ENCODE measurements at places on chromosomes 2 and 18.

GRCh38 chr18:23716516-23716915 lies 27.3 kb downstream of the LAMA3 start:
- no peak for DNase-seq

GRCh38 chr2:120703330-120703994 lies 32.2 kb upstream of the GLI2 start:
- DNase-seq, result no peak

DNA sequence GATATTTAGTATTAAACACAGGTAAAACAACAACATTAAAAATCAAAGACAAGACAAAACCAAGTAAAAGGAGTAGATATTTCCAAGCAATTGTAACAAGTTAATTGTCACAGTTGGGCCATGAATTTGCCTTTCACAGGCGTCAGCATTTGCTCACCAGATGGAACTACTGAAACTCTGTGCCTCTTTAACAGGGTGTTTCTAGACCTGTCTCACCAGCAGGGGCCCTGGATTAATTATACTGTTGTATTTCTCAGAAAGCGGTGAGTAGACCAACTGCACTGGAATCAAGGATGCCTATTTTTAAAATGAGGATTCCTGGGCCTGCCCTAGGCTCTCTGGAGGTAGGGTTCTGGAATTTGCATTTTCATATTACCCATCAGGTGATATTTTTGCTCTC lies 92.6 kb downstream of the UPP2 start:
- DNase-seq, result no peak

DNA sequence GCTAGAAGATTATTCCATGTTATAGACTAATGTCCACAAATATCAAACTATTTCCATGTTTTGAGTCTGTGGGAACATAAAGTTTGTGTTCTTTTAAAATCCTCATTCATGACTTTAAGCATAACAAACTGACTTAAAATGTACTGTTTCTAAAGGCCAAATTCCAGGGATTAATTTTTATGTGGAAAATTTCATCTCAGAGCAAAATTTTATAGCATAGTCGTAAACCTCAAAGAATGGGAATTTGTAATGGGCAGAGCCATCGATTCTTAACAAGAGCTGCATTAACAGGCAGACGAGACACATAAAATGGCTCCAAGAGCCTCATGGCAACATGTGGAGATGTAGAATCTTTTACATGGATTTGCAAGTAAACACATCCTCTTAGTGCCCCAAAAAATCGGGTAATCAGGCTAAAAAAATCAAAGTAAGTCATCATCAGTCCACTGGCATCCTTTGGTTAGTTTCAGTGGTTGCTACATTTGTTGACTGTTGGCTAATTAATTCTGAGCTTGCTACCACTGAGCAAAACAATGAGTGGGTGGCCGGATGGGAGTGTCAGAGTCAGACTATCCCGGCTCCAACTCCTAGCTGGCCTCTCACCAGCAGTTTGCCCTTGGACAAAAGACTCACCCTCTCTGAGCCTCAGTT lies 119.6 kb downstream of the FAM210A start:
- DNase-seq, result no peak

GRCh38 chr2:11446733-11447248 lies 19.2 kb downstream of the E2F6 start:
- DNase-seq, result peak; percentile 30

- no peak for DNase-seq
These were observed 19.9 kb upstream of the TMEM131 start for GRCh38 chr2:98015671-98016070.

- no peak for DNase-seq
These were observed 4.0 kb downstream of the EMX1 start for GRCh38 chr2:72921088-72921851.

DNA sequence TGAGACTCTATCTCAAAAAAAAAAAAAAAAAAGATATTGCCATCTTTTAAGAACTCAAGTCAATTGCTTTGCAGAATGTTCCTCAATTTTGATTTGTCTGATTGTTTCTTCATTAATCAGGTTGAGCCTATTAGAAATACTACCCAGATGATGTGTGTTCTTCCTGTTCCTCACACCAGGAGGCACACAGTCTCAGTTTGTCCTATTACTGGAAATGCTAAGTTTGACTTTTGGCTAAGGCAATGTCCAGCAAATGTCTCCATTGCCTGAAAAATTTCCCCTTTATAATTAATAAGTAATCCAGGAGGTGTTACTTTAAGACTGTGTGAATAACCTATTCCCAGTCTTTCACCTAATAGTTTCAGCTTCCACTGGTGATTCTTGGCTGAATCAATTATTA lies 28.4 kb downstream of the BOLA3 start:
- DNase-seq, result no peak

- no peak for DNase-seq
These were observed 85.1 kb upstream of the ATL2 start for GRCh38 chr2:38462121-38462661.

DNA sequence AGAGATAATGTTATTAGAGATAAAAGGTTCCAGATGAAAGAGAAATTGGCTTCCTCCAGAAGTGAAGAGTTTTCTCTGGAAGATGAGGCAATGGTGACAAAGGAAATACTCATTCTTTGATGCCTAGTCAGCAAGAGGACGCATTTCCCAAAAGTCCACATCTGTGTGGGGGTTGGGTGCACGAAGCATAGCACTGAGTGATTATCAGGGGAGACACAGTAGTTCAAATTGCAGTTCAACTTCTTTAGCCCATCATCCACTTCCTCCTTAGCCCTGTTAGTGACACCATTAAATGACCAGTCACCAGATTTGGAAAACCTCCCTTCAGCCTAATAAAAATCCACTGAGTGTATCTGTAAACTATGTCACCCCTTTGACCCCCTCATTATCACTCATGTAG lies 80.9 kb upstream of the PHLPP1 start:
- DNase-seq, result no peak

- no peak for DNase-seq
These were observed 136.0 kb downstream of the CTIF start for GRCh38 chr18:48674758-48675351.

GRCh38 chr18:24488824-24489493 lies 28.5 kb downstream of the HRH4 start:
- DNase-seq, result peak; percentile 21

GRCh38 chr2:25936889-25937545 lies 45.3 kb downstream of the KIF3C start:
- DNase-seq, result no peak

DNA sequence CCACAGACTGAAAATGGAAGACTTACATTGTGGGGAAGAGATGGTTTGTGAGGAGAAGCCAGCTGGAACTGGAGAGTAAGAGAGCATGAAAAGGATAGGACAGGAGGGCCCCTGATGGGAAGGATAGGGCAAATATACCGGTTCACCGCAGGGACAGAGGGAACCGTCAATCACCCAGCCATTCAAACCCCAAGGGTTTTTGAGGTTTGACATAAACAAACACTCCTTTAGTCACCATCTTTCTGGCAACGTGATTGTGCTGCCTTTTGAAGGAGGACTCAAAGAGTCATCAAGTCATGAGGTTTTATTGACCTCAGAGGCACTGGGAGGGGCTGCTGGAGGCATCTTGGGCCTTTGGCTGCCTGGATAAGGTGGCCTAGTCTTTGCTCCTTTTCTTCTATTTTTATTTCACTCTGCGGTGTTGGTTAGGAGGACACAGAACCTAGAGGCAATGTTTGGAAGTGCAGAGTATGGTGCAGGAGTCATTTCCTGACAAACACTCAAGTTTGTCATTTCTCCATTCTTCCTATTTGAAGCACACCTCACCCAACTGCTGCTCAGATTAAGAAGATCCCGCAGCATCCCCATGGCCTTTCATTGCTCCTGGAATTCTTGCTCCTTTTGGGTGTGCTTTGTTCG lies 487.3 kb upstream of the SPRED2 start:
- DNase-seq, result no peak

DNA sequence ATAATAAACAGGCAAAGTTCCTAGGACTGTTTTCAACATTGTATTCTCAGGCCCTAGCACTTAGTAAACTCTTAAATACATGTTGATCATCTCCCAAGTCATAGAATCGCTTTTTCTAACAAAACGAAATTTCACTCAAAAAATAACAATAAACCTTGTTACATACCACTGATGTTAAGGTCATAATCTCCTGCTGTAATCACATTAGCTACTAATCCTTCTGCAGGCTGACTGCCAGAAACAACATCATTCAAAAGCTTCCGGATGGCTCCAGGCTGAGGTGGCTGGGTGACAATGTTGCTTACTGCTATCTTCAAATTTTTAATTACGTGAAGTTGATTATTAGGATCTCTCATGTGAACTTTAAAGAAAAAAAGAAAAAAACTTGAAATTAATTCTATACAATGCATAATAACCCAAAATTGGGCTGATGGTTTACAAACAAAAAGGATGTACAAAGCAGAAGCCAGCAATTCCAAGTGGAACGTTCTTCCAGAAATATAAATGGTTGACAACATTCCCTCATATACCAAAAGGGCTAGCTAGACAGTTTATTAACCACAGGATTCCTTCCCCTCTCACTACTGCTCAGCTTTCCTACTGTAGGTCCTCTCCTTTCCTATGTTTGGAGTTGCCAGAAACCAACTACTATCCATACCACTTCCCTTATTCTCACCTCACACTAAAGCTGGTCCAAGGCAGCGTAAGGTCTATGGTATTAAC lies 11.6 kb downstream of the TRAPPC8 start:
- DNase-seq, result no peak

DNA sequence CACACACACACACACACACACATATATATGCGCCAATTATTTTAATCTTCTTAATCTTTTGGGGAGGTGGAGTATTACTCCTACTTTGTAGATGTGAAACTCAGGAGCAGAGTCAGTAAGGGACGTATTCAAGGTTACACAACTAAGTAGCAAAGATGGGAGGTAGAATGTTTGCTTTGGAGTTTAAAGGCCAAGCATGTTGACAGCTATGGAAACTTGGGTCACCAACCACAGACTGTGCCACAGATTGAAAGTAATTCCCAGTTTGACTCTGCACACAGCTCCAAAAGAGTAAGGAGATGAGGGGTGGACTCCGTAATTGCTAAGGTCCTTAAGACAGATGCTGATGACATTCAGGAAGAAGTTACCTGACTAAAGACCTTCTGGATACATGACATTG lies 124.8 kb upstream of the ITGB6 start:
- DNase-seq, result no peak

DNA sequence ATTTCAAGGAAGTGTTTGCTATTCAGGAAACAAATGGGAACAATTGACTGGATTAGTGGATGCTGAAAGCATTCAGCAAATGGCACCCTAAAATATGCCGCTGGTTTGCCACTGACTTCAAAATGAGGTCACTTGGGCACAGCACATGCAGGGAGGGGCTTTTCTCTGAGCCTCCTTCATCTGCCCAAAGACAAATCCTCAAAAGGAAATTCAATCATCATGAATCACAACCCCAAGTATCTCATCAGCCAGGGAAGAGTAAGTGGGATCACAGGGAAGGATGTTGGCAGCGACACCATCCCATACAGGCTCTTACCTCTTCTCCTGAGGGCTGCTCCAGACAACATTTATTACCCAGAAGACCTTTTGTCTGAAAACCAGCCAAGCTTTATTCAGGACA lies 14.4 kb upstream of the SP140L start:
- DNase-seq, result no peak

DNA sequence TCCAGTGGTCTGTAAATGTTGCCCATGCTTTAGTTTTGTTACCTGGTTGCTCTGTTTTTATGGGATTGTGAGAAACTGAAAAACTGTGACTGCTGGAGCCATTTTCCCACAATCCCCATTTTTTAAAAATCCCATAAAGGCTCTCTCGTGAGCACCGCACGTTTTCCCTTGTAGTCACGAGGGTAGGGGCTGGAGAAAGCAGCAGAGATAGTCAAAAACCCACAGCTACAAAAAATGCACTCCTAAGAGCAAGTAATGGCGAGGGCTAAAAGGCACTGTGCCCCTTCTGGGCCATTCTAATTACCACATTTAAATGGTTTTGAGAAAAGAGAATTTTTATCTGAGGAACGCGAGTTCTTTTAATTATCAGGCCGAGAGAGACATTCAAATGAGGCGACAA lies 1.8 kb upstream of the CTDP1 start:
- no peak for DNase-seq
